T-helper 17 cell (primary cell): ENCODE measurements at places on chromosomes 3 and 15. TPM values are rescaled to one million over a fixed set of nuclear protein-coding genes. Genes with fewer than 3 reads are reported as not detected.

DNA sequence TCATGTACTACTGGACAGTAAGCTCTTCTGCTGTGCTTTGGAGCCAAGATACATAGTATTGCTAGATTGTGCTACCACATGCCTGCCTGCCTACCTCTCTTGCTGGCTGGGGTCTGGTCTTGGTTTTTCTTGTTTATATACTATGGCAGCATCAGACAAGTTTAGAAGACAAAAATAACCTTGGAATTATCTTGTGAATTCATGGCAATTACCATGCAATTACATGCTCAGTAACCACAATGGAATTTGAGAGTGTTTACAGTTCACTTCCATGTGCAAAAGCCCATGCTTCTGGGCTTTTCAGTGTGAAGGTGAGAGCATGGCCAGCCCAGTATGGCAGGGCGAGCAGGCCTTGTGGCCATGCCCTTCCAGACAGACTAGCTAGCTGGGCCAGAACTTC, 48.0 kb upstream of the C15orf61 start:
- H3K36me3 ChIP-seq: peaks cover 3% of the 10 kb centered on the region
- no peak overlapping the region for H3K4me3 ChIP-seq
- H3K27ac ChIP-seq: no peak overlapping the region

- peak overlapping the region; percentile 95 for H3K27ac ChIP-seq
- DNase-seq: no peak
- H3K27me3 ChIP-seq: peaks cover 19% of the 10 kb centered on the region
- peak overlapping the region; percentile 75 for H3K4me3 ChIP-seq
- H3K36me3 ChIP-seq: peaks cover 4% of the 10 kb centered on the region
Observed at GRCh38 chr15:69158843-69159240, 1.6 kb upstream of the GLCE start.

- DNase-seq: no peak
- no peak overlapping the region for H3K4me3 ChIP-seq
- H3K4me1 ChIP-seq: no peaks in the 10 kb centered on the region
- H3K27ac ChIP-seq: no peak overlapping the region
- peaks cover 2% of the 10 kb centered on the region for H3K36me3 ChIP-seq
Observed at GRCh38 chr3:39453134-39453533, 14.3 kb upstream of the MOBP start.

- H3K36me3 ChIP-seq: no peaks in the 10 kb centered on the region
- H3K27ac ChIP-seq: no peak overlapping the region
- no peak for DNase-seq
- H3K27me3 ChIP-seq: peaks cover 5% of the 10 kb centered on the region
- no peak overlapping the region for H3K4me3 ChIP-seq
- peaks cover 2% of the 10 kb centered on the region for H3K4me1 ChIP-seq
Observed at GRCh38 chr3:192364316-192364715, 363.0 kb downstream of the FGF12 start.

SMCO1 gene
- not detected for total RNA-seq

CYP11A1 gene
- not detected for total RNA-seq

CPNE9 gene
- total RNA-seq: not detected
